ENCODE measurements at places on chromosomes 16 and 17. TPM values are rescaled to one million over a fixed set of nuclear protein-coding genes. Genes with fewer than 3 reads are reported as not detected.

HOXB7 gene
- total RNA-seq = 34.2 TPM

ZG16B gene
- 0.62 TPM for total RNA-seq

WNT9B gene
- total RNA-seq = not detected

ARHGDIG gene
- 2.7 TPM for total RNA-seq

ABCA10 gene
- 0.07 TPM for total RNA-seq

SCGB1C2 gene
- not detected for total RNA-seq

KCTD19 gene
- not detected for total RNA-seq

RNF43 gene
- total RNA-seq = 0.23 TPM

PRR35 gene
- total RNA-seq = 0.12 TPM

CLEC19A gene
- total RNA-seq = 0.32 TPM

KCNJ18 gene
- not detected for total RNA-seq
